ENCODE measurements at places on chromosomes 6 and 20. TPM values are rescaled to one million over a fixed set of nuclear protein-coding genes. Genes with fewer than 3 reads are reported as not detected.

GRCh38 chr6:137823826-137824555 is 43.1 kb upstream of the TNFAIP3 start:
- no peak for DNase-seq

DNA sequence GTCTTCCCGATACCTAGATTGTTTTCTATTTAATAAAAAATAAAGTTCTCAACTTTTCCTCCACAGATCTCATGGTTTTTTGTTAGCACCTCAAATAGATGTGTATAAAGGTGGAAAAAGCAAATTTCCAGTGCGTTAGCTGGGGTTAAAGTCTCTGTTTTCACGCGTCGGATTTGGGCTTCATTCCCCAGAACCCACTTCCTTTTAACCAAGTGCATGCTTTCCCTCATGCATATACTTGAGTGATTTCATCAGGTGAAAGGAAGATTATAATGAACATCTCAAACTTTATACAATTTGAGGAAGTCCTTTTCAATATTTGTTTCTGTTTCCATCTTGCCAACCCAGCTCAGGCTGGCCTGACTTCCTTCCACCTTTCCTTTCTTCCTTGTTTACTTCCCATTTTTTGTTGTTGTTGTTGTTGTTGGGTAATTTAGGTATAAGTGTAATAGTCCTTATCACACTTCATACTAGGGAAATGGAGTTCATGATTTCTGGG is 43.9 kb upstream of the GGTLC1 start:
- no peak for DNase-seq

METTL24 gene
- total RNA-seq, result not detected

CCN2 gene
- total RNA-seq, result 12.4 TPM

SLC26A8 gene
- total RNA-seq, result not detected

TREM2 gene
- not detected for total RNA-seq

MATN4 gene
- total RNA-seq, result not detected

ZC3H12D gene
- total RNA-seq, result 0.10 TPM
